ENCODE measurements at places on chromosomes 2 and 18. TPM values are rescaled to one million over a fixed set of nuclear protein-coding genes. Genes with fewer than 3 reads are reported as not detected.

The TLX2 gene
- not detected for total RNA-seq

The PLB1 gene
- total RNA-seq, result 0.05 TPM

The C2orf72 gene
- total RNA-seq, result not detected

The SULT1C4 gene
- not detected for total RNA-seq

The CABYR gene
- total RNA-seq, result 2.8 TPM

The LINC00305 gene
- total RNA-seq, result not detected

The RIT2 gene
- total RNA-seq, result not detected

GRCh38 chr18:3710712-3711301, 260.8 kb downstream of the TGIF1 start:
- no peak overlapping the region for H3K27ac ChIP-seq
- no peaks in the 10 kb centered on the region for H3K36me3 ChIP-seq
- no peak overlapping the region for H3K4me3 ChIP-seq
- H3K4me1 ChIP-seq, result no peaks in the 10 kb centered on the region

DNA sequence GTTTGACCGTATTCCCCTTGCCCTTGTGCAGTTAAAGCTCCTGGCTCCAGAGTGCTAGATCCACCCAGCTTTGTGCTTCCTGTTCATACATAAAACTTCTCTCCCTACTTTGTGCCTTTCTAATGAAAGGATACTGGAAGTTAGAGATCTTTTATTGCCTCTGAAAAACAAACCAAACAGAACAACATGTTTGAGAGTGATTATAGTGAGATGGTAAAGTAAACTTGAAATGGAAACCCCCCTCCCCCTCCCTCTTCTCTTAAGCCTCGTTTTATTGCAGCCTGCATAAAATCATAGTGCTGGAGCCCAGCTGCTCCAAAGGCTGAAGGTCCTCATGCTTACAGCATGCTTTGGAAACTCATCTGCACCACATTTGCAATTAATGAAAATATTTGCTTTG, 125.1 kb downstream of the TANC1 start:
- no peaks in the 10 kb centered on the region for H3K27me3 ChIP-seq
- peaks cover 57% of the 10 kb centered on the region for H3K4me1 ChIP-seq
- H3K27ac ChIP-seq, result peak overlapping the region; percentile 9
- no peak overlapping the region for H3K4me3 ChIP-seq

GRCh38 chr2:135742325-135742757, 686 bp downstream of the UBXN4 start:
- peak overlapping the region; percentile 99 for H3K27ac ChIP-seq
- peak; percentile 65 for DNase-seq
- H3K36me3 ChIP-seq, result peaks cover 27% of the 10 kb centered on the region

DNA sequence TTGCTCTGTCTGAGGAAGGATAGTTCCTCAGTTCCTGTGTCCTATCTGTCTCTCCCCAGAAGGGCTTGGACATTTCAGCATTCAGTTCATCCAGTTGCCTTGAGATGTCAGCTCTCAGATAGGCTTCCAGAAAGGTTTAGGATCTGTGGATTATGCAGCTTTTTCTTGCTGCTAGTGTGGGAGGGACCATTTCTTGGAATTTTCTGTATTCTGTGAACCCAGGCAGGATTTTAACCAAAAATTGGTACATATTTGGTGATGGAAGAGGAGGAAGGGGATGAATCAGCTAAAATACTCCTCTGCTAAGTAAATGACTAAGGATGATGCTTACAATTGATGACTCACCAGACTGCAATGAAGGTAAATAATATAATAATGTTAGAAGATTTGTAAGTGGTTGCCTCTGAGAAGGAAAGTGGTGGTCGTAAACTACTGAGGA, 58.6 kb upstream of the DOCK10 start:
- H3K36me3 ChIP-seq, result no peaks in the 10 kb centered on the region
- H3K27me3 ChIP-seq, result no peaks in the 10 kb centered on the region
- H3K27ac ChIP-seq, result no peak overlapping the region
- H3K4me1 ChIP-seq, result no peaks in the 10 kb centered on the region

DNA sequence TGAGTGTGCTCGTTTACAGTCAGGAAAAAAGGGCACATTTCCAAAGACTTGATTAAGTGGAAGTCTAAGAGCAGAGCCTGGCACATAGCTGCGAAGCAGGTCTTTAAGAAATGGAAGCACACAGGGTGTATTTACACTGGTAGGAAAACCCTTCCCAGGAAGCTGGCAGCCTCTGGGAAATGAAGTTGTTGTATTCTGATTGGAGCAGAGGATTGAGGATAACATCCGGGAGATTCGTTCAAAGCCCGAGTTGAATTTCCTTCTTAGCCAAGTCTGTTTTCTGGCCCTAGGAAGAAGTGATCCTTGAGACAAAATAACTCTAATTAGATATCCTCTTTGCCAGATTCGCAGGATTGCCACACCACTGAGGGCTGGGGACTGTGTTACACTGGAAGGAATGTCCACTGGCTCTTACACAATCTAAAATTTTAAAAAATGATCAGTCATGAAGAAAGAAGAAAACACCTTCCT, 75.9 kb downstream of the ITGB1BP1 start:
- peaks cover 10% of the 10 kb centered on the region for H3K27me3 ChIP-seq
- no peaks in the 10 kb centered on the region for H3K4me1 ChIP-seq
- no peak overlapping the region for H3K4me3 ChIP-seq
- H3K27ac ChIP-seq, result no peak overlapping the region

DNA sequence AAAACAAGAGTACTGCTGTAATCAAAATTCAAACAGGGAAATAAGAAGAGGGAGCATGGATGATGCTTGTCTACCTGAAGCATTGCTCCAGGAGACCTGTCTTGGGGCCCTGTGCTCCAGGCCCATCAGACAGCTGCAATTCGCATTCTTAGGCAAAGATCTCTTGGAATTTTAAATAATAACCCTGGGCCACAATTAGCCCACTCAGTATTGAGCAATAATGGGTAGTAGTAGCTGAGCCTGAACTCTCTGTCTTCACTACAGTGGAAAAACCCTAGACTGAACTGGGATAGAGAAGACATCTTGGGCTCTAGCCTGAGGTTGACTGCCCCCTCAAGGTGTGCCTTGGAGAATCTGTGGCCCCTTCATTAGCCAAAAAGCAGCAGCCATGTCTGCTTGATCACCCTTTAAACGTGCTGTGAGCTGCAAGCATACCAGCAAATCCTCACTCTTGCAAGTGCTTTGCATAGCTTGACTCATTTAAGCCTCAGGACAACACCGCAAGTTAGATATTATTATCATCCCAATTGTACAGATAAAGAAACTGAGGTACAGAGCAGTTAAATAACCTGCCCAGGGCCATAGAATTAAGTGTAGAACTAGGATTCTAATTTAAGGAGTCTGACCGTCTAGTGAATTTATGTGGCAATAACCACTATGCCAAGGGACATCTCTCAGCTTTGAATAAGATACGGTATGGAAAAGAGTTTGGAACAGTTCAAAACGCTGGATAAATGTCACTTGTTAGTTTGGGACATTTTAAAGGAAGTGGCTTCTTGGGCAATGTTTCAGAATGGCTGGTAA, 69.0 kb downstream of the DDX1 start:
- H3K4me3 ChIP-seq, result no peak overlapping the region
- no peak for DNase-seq
- H3K27me3 ChIP-seq, result peaks cover 4% of the 10 kb centered on the region
- H3K27ac ChIP-seq, result no peak overlapping the region

DNA sequence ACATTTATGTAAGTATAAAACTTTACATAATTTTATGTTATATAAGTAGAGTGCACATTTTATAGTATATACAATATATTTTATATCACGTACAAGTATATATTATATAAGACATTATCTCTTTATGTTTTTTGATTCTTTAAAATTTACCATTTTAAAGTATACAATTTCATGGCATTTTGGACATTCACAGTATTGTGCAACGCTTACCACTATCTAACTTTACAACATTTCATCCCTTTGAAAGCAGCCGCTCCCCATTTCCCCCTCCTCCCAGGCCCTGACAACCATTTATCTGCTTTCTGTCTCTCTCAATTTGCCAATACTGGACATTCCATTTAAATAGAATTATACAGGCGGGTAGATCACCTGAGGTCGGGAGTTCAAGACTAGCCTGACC, 512.5 kb downstream of the TSN start:
- DNase-seq, result no peak
- no peak overlapping the region for H3K4me3 ChIP-seq
- H3K4me1 ChIP-seq, result no peaks in the 10 kb centered on the region
- H3K27ac ChIP-seq, result no peak overlapping the region
- H3K36me3 ChIP-seq, result no peaks in the 10 kb centered on the region
- H3K27me3 ChIP-seq, result peaks cover 3% of the 10 kb centered on the region

DNA sequence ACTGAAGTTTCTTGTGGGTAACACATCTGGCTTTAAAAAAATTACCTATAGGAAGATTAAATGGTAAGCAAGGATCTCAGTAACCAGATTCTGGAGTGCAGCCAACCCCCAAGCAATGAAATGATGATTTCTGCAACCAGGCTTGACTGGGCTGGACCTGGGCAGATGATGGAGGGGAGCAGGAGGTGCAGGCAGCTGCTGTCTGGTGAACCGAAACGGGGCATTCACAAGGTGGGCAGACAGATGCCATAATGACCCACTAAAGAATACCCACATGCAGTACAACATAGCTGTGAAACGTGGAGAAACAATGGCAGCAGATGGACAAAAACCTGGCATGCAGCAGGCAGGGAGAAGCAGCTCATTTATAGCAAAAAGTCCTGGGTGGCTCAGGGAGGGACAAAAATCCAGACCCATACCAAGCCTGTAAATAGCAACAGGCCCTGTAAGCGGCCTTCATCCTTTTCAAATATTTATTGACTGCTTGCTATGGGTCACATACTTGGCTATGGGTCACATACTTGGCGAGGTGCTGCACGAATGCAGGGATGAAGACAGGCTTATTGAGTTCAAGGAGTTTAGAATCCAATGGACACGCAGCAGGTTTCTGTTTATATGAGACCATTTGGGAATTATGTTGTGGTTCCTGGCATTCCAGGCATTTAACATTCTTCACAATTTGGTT, 244.7 kb downstream of the HRH4 start:
- no peaks in the 10 kb centered on the region for H3K36me3 ChIP-seq
- no peaks in the 10 kb centered on the region for H3K4me1 ChIP-seq
- H3K4me3 ChIP-seq, result no peak overlapping the region
- no peak overlapping the region for H3K27ac ChIP-seq
- DNase-seq, result no peak

GRCh38 chr2:17101091-17101490, 417.1 kb downstream of the RAD51AP2 start:
- no peak for DNase-seq
- peaks cover 23% of the 10 kb centered on the region for H3K4me1 ChIP-seq
- H3K27me3 ChIP-seq, result no peaks in the 10 kb centered on the region
- no peak overlapping the region for H3K27ac ChIP-seq
- H3K4me3 ChIP-seq, result no peak overlapping the region

DNA sequence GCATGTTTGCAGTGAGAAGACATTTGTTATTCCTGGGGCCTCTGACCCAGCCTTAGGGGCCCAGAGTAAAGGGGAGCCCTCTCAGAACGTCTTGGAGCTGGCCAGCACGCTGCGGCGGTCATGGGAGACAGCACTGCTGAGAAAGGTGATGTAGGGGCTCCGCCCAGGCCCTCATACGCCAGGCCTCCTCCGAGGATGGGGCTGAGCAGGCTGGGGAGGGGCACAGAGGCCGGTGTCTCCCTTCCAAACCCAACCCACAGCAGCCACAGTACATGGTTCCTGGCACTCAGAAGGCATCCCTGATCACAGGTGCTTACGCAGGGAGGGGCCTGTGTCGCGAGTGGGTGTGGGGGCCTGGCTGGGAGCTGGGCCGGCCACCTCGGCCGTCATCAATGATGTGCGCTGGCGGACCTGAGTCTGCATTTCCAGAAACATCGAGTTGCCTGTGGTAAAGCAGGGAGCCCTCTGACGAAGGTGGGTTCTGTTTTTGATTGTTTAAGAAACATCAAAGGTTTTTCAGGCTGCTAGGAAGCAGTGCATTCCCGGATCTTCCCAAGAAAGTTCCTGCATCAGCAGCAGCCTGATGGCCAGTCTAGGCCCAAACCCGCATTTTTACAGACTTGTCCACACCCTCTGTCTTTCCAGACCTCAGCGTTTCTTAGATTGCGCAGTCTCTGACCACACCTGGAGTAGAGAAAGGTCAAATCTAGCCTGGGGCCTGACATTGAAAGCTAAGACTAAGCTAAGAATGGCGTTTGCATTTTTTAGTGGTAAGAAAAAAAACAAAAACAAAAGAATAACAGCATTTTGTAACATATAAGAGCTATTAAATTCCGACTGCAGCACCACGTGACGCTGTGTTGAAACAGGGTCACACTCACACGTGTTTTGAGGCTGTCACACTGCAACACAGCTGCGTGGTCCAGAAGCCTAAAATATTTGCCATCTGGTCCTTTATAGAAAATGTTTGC, 51.2 kb upstream of the PXDN start:
- no peak for DNase-seq
- H3K27ac ChIP-seq, result no peak overlapping the region
- no peaks in the 10 kb centered on the region for H3K36me3 ChIP-seq
- H3K4me3 ChIP-seq, result no peak overlapping the region
- H3K4me1 ChIP-seq, result no peaks in the 10 kb centered on the region

DNA sequence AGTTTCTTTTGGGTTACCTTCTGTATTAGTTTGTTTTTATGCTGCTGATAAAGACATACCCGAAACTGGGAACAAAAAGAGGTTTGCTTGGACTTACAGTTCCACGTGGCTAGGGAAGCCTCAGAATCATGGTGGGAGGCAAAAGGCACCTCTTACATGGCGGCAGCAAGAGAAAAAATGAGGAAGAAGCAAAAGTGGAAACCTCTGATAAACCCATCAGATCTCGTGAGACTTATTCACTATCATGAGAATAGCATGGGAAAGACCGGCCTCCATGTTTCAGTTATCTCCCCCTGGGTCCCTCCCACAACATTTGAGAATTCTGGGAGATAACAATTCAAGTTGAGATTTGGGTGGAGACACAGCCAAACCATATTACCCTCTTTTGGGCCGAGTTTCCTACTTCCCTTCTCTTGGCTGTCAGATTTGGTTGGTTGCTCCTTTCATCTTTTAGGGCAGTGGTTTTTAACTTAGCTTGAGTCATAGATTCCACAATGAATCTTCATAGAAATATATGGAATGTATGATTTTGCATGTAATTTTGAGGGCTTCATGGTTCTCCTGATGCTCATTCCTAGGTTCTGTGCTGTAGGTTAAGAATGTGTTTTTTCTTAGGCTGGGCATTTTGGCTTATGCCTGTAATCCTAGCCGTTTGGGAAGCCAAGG, 44.2 kb downstream of the CEP192 start:
- no peak overlapping the region for H3K4me3 ChIP-seq
- no peak overlapping the region for H3K27ac ChIP-seq
- H3K36me3 ChIP-seq, result peaks cover 66% of the 10 kb centered on the region
- H3K4me1 ChIP-seq, result no peaks in the 10 kb centered on the region
- DNase-seq, result no peak

- H3K36me3 ChIP-seq, result no peaks in the 10 kb centered on the region
- peak overlapping the region; percentile 82 for H3K27ac ChIP-seq
- peak overlapping the region; percentile 59 for H3K4me3 ChIP-seq
- peaks cover 82% of the 10 kb centered on the region for H3K4me1 ChIP-seq
These were observed 235.6 kb downstream of the BCL11A start for GRCh38 chr2:60317844-60318243.

GRCh38 chr2:206799083-206799482, 33.7 kb downstream of the FASTKD2 start:
- H3K27me3 ChIP-seq, result no peaks in the 10 kb centered on the region
- H3K27ac ChIP-seq, result no peak overlapping the region
- H3K4me1 ChIP-seq, result peaks cover 12% of the 10 kb centered on the region
- no peak overlapping the region for H3K4me3 ChIP-seq
